ENCODE measurements at places on chromosomes 4 and X.

- DNase-seq: no peak
Measured at GRCh38 chrX:29455702-29456101, 759.7 kb upstream of the MAGEB2 start.

DNA sequence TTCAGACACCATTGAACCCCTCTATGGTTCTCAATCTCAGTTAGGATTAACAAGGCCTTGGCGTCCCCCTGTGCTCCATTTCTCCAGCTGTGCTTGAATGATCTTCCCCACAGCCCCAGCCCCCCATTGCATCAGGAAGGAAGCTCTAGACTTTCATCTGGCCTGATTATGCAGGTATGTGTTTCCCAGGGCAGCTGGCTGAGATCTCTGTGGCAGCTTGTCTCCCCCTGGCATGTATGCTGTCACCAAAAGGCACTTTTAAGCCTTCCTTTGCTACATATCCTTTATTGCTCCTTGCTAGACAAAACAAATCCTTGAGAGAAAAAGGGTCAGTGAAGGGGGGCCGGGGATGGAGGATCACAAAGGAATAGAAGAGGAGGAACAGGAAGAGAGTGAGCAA, 1056.0 kb upstream of the SLIT2 start:
- no peak for DNase-seq

DNA sequence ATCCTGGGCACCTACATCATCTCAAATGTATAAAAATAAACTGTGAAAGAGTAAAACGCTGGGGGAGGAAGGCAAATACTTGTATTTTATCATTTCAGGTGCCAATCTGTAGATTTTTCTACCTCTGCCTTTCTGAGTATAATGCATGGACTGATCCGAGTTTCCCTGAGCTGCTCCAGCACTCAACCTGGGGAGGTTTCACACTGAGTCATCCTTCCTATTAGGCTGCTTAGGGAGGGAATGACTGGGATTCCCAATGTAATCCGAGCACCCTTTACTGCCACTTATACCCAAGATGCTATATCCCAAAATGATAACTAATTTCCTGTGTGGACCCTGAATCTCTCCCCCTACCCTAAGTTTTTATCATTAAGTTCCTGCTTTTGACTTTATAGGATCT, 126.6 kb downstream of the HNRNPD start:
- DNase-seq: no peak

GRCh38 chr4:173282626-173283025, 51.5 kb downstream of the HMGB2 start:
- DNase-seq: no peak

All from pancreas (tissue), 10 donors.